ENCODE measurements at places on chromosomes 2 and 18.

DNA sequence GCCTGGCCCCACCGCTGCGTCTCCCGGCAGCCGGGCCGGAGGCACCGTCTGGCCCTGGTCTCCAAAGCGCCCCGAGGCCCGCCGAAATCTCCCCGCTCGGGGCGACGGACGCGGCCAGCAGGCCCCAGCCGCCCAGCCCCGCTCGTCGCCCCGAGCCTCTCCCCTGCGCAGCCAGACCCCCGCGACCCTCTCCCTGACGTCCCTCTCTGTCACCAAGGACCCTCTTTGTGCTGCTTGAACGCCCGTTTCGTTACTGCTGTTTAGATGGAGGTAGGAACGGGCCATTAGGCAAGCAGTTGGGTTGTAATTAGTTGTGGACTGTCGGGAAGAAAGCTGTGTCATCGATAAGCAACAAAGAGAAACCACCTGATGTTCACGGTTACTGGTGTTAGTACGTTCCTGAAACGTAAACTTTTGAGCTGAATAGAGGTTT is 686 bp downstream of the UBXN4 start:
- peak; percentile 26 for DNase-seq

DNA sequence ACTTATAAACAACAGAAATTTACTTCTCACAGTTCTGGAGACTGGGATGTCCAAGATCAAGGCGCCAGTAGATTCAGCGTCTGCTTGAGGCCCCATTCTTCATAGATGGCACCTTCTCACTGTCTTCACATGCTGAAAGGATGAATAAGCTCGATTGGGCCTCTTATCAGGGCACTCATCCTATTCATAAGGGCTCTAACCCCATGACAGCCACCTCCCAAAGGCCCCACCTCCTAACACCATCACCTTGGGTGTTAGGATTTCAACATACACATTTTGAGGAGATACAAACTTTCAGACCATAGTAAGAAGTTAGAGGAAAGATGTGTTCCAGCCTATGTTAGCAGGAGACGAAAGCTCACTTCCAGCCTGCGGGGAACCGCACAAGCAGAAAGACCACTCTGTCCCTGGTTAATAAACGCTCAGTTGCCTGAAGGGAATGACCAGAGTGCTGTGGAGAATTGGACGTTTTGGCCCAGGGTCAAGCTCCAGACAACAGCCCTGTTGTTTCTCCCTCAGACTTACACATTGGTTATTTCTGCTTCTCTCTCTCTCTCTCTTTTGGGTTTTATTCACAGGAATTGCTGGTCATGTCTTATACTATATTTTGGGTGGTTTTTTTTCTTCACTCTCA is 90.3 kb downstream of the MAPRE2 start:
- no peak for DNase-seq

DNA sequence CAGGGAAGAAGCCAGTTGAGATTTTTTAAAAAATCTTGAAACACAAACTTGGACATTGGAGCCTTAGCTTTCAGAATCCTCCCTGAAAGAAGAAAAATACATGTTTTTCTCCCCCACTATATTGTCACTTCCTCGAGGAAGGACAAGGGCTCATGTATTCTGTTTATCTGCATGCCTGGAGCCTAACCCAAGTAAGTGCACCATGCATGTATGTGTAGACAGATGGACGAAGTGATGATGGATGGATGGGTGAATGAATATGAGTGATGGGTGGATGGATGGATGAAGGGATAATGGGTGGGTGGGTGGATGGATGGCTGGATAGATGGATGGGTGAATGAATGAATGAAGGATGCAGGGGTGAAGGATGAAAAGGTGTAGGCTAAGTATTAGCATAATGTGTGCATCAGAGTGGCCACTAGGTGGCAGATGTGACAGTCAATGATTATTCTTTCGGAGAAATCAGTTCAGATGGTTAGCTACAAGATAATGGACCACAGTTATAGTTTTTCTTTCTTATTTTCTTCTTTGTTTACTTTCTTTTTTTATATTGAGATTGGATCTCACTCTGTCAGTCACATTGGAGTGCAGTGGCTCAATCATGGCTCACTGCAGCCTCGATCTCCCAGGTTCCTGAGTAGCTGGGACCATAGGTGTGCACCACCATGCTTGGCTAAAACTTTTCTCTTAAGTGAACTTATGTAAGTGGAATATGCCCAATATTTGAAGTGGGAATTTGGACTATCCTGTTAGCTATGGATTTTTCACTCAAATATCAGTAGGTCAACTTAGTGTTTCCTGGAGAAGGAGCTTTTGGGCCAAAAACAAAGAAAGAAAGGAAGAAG is 18.5 kb upstream of the CCDC93 start:
- peak; percentile 30 for DNase-seq

DNA sequence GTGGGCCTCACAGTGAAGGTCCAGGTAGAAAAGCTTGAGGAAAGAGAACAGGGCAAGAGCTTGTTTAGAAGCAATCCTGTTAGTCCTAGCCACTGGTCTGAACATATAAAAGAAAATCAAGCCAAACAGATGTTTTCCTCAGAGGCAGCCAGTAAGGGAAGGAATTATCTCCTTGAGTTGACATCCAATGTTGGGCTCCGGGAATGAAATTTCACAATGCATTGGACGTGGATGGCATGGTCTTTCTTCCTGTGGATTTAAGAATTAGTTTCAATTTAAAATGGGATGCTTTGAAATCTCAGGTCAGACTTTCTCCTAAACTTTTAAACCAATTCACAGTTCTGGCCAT is 92.1 kb downstream of the ACKR3 start:
- DNase-seq, result no peak

- DNase-seq, result no peak
Measured at GRCh38 chr18:38606841-38607240, 1041.2 kb upstream of the CELF4 start.

- no peak for DNase-seq
Measured at GRCh38 chr2:235330775-235331451, 162.9 kb upstream of the AGAP1 start.

DNA sequence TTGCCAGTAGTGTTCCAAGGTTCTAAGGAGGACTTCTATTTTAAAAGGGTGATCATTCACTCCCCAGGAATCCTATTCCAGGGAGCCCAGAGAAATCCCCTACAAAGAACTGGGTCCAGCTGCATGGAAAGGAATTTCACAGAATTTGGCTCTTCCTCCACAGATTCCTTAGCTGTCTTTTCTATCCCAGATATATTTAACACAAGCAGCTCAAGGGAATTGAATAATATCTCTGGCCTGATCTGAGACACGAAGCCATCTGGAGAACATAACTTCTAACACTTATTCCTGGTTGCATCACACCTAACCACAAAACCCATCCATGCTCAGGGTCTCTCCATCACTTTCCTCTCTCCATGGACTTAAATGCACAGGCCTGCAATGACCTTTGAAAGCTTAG is 306.7 kb upstream of the ACVR2A start:
- DNase-seq, result no peak

- DNase-seq, result no peak
Measured at GRCh38 chr2:203875471-203875870, 7.9 kb downstream of the CTLA4 start.

DNA sequence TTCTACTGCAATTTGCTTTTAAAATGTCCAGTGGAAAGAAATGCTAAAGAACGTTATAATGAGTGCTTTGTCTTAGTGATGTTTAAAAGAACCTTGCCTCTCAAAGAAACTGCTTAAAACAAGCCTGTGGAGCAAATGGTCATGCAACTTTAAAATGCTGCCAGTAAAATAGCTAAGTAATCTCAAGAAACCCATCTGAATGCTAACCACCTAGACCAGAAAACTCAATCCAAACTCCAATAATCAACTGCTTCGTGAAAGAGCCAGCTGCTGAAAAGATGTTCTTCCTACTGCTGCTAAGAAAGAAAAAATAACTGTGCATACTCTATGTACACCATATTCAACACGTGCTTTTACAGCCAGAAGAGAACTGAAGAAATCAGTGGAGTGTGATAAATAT is 145.6 kb downstream of the PDE1A start:
- no peak for DNase-seq

DNA sequence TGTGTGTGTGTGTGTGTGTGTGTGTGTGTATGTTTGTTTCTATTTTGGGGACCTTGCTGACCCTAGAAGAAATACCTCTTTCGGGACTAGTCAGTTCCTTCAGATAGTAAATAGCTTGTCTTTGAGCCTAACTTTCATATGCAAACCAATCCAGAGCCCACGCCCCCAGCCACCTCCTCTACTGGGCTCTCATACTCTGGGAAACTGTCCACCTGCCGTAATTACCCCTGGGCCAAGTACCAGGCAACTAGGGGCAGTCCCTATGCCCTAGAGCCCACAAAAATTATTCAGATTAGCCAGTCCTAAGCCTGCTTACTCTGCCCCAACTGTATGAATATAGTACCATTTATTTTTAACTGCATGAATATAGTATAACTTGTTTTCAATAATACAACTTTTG is 970.4 kb downstream of the EPHA4 start:
- no peak for DNase-seq

- DNase-seq, result no peak
Measured at GRCh38 chr2:14717131-14717530, 84.6 kb downstream of the LRATD1 start.

GRCh38 chr2:168119515-168120141 is 127.8 kb downstream of the STK39 start:
- no peak for DNase-seq

DNA sequence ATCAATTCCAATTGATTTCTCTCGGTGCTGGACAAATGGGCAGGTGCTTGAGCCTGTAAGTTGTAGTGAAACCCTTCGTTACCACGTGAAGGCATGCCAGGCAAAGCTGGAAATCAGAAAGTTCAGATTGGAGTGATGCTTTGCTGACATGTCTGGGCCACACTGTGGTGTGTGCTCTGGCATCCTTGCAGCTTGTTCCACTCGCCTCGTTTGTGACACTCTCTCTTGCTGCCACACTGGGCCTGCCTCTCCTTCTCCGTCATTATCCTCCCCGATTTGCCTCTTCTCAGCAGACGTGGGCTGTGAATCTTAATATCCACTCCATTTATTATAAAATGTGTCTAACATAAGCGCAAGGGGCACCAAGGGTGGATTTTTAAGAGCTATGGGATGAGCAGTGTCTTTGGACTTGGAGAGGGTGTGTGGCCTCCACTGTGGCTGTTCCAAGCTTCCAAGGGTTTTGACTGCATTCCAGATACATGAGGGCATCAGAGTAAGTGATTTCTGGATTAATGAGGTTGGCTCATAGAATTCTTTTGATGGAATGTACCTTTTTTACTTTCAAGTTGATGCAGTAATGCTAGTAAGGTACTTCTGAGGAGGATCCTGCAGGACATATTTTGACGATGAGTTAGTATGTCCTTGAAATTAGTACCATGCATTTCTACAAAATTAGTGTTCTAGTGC is 238.8 kb downstream of the TPGS2 start:
- DNase-seq, result no peak

DNA sequence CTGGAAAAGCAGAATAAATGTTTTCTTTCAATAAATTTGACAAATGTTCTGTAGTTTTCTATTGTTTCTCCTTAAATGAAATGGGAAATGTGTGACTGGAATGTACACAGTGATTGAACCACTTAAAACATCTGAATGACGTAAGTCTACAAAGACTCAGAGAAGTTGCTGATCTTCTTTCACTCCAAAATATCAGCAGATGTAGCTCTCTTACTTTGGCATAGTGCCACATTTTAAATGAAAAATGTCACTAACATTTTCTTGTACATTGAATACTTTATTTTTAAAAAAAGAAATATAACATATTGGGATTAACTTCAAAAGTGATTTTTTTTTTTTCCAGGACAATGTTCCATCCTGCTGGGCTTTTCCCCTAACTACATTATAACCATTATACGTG is 565.6 kb downstream of the TMEM182 start:
- DNase-seq, result no peak

- no peak for DNase-seq
Measured at GRCh38 chr2:190722835-190723234, 74.0 kb downstream of the NAB1 start.

DNA sequence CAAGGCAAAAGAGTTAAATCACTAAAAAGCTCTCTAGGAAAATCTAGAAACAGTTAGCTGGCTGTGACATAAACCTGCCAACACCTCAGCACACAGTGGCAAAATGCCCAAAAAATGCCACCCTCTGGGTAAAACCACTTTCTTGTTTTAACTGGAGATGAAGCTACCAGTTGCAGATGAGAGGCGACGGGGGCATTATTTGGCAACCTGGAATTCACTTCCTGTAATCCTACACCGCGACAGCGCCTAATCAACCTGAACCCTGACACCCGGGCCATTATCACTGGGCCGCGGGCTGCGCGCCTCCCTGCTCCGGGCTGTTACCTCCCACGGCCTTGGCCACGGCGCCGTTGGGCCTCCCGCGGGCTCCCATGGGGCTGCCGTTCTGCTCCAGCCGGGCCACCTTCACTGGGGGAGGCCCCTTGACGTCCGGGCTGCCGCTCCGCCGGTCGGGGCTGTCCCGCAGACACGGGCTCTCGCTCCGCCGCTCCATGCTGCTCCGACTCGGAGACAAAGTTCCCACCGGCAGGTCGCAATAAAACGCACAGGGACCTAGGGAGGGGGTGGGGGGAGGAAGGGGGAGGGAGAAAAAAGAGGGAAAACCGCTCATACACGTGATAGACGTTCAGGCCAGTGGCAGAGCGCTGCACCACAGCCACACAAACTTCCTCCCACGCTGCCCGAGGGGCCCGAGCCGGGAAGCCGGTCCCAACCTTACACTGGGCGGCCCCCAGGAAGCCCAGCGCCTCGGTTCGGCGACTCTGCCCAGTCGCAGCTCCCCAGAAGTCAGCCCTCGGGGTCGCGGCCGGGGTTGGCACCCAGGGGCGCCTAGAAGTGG is 2.0 kb downstream of the SATB2 start:
- DNase-seq, result no peak

- DNase-seq, result no peak
Measured at GRCh38 chr18:27276886-27277285, 91.8 kb upstream of the CHST9 start.

All from effector CD4-positive, alpha-beta T cell (primary cell).